ENCODE measurements at places on chromosomes 7 and 10.

DNA sequence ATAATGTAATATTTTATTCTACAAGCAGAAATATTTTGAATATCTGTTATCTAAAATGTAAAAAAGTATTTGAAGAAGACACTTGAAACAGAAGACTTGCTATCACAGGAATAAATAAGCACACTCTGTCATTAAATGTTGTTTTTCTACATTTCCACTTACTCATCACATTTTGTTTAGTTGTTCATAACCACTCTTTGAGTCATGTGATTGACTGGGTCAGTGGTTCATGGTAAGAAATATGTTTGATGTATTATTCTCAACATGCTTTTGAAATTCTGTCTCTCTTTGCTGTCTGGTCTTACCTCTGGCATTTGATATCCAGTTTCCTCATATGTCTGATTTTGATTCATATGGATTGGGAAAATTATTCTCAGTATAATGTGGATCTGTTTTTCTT is 171.8 kb downstream of the SUGCT start:
- DNase-seq: no peak

DNA sequence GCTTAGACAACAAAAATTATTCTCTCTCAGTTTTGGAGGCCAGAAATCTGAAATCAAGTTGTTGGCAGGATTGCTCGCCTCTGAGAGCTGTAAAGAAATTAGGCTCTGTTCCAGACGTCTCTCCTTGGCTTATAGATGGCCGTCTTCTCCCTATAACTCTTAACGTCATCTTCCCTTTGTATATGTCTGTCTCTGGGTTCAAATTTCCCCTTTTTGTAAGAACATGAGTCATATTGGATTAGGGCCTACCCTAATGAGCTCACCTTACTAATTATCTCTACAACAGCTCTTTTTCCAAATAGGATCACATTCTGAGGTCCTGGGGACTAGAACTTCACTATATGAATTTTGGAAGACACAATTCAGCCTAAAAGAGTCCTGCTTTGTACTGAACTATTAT is 22.4 kb downstream of the GALNTL5 start:
- no peak for DNase-seq

- no peak for DNase-seq
Observed at GRCh38 chr7:51069411-51070083, 247.1 kb downstream of the COBL start.

DNA sequence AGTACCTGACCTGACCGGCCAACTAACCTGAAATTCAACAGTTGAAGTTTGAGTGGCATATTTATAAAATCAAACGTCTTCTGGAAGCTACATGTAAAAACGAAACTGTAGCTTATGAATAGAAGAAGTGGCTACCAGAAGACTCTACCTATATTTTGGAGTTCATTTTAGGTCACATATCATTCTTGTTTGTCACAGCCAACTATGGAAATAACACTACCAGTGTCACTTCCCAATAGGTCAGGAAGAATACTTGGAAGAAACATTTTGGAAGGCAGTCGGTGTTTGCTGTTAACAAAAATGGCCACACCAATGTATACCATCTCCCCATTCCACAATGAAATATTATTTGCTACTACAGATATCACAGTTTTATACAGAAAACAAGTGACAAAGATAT is 12.6 kb downstream of the TWIST1 start:
- DNase-seq: no peak

DNA sequence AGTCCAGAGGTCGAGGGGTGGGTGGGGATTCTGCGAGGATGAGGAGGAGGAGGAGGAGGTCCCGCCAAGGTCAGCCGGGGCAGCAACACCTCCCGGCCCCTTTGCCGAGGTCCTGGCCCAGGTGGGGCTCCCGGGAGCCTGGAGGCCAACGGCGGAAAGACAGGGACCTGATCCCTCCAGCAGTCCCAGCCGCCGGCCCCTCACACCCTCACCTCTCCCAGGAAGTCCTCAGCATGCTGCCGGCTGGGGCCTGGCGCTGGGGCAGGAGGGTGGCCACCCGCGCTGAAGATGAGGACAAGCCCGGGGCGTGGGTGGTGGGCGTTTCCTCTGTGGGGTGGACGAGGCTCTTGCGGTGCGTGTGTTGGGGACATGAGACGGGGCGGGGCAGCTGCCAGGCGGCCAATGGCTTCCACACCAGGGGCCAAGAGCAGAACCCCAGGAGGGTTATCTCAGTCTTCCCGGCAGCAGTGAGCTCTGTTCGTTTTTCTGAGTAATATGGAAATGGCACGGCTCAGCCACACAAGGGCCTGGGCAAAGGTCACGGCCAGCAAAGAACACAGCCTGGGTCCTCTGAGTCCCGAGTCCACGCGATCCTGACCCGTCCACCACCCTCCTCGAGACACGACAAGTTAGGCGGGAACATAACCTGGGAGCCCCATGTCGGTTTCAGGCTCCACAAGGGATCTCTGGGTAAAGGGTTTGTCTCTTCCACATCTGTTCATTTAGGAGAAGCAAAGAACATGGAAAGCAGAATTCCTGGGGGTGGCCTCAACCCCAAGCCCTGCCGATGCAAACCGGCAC is 82.9 kb upstream of the PDGFA start:
- no peak for DNase-seq

- DNase-seq: no peak
Observed at GRCh38 chr7:76129836-76130235, 71.9 kb upstream of the SRRM3 start.

GRCh38 chr7:105444342-105444987 is 55.7 kb upstream of the SRPK2 start:
- no peak for DNase-seq

DNA sequence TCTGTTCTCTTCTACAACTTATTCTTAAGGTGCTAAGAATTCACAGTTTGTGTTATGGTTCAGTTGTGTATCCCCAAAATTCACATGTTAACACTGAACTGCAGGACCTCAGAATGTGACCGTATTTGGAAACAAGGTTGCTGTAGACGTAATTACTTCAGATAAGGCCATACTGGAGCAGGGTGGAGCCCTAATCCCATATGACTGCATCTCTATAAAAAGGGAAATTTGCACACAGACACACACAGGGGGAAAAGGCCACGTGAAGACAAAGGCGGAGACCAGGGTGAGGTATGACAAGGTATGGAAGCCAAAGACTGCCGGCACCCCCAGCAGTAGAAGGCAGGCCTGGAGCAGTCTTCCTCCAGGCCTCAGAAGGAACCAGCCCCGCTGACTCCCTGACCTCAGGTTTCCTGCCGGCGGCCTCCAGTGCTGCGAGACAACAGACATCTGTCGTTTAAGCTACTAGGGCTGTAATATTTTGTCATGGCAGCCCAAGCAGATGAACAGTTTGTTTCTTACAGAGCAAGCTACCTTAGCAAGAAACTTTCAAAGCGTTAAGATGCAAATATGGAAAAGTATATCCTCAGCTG is 98.7 kb downstream of the PROSER2 start:
- no peak for DNase-seq

GRCh38 chr10:58969576-58969975 is 206.9 kb upstream of the PHYHIPL start:
- DNase-seq: no peak

GRCh38 chr10:116084161-116084560 is 188.8 kb downstream of the GFRA1 start:
- DNase-seq: no peak

- DNase-seq: no peak
Observed at GRCh38 chr7:130201796-130202195, 3.4 kb downstream of the TMEM209 start.

- DNase-seq: no peak
Observed at GRCh38 chr7:15612205-15612604, 50.4 kb upstream of the AGMO start.

- DNase-seq: no peak
Observed at GRCh38 chr7:69699931-69700330, 101.7 kb downstream of the AUTS2 start.

- DNase-seq: no peak
Observed at GRCh38 chr10:95253686-95254085, 37.1 kb downstream of the PDLIM1 start.

- no peak for DNase-seq
Observed at GRCh38 chr7:142867398-142868187, 12.7 kb downstream of the EPHB6 start.

GRCh38 chr7:148921806-148922205 is 37.7 kb upstream of the EZH2 start:
- DNase-seq: no peak

DNA sequence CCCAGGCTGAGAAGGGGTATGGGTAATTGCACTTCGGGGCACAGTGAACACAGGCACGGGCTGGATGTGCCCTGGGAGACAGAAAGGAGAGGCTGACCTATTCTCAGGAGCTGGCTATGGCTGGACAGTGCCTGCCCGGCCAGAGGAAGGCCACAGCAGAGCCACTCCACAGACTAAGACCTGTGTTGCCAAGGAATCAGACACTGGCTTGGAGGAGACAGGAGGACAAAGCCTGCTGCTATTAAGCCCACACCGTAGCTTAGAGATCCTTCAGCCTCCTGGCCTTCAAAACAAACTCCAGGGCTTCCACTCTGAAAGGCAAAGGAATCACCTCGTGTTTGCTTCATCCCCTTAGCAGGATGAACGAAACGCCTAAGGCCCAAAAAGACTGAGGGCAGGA is 82.2 kb downstream of the ALOX5 start:
- no peak for DNase-seq

GRCh38 chr10:16439295-16439694 is 2.5 kb downstream of the PTER start:
- DNase-seq: no peak

DNA sequence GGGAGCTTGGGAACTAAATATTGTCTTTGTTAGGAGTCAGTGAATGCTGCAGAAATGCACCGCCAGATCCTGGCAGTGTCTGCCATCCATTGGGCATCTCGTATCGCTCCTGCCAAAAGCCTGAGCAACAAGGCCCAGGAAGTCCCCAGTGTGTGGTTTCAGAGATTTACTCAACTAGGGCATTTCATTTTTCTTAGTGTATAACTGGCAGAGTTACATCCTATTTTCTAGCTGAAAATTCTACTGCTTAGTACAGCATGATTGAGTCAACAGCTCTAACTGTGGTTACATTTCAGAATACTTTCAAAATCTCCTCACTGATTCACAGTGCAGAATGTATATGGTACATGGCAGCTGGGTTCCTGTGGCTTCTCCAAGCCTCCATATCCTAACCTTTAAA is 95.8 kb upstream of the CREB5 start:
- no peak for DNase-seq

GRCh38 chr7:93119191-93119905 is 1.6 kb upstream of the SAMD9 start:
- no peak for DNase-seq

- no peak for DNase-seq
Observed at GRCh38 chr10:70319183-70319582, 35.4 kb upstream of the NPFFR1 start.

DNA sequence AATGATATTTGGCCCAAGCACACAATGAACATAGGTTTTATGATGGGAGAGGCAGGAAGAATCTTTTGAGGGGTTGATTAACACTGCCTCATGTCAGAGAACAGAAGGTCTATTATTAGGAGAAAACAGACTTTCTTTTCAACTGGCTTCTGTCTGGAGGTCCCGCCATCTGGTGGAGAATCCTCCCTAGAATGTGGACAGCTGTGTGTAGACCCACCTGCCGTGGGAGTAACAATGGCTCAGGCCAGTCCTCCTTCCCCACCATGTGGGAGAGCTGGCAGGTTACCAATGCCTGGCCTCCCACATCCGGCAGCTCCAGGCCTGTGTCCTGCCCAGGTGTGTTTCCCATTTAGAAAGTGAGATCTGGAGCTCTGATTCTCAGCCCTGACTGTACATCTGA is 70.4 kb upstream of the AOAH start:
- DNase-seq: no peak

GRCh38 chr7:96273716-96274115 is 48.2 kb downstream of the SLC25A13 start:
- no peak for DNase-seq

DNA sequence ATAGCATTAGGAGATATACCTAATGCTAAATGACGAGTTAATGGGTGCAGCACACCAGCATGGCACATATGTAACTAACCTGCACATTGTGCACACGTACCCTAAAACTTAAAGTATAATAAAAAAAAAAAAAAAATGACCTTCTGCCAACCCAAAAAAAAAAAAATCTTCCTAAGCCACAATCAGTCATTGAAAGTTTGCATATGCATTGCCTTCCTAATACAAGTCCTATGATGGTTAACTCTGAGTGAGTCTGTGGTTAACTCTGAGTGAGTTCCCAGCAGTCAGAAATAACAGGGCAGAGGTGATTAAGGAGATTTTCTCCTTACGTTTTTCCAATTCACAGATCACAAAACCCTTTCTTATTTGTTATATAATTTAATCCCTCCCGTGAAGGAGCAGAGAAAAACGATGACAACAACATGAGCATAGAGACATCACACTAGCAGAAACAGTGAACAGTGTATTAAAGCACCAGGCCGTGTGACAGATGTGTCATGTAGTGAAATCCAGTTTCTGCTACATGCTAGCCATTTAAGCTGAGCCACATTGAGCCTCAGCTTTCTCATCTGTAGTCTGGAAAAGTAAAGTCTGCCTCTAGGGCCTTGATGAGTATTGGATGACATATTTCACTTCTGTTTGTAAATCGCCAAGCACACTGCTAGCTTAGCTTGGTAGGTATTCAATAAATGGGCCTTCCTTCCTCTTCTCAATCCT is 7.4 kb upstream of the RNF148 start:
- DNase-seq: no peak

- DNase-seq: no peak
Observed at GRCh38 chr10:7261351-7261750, 149.5 kb downstream of the SFMBT2 start.

DNA sequence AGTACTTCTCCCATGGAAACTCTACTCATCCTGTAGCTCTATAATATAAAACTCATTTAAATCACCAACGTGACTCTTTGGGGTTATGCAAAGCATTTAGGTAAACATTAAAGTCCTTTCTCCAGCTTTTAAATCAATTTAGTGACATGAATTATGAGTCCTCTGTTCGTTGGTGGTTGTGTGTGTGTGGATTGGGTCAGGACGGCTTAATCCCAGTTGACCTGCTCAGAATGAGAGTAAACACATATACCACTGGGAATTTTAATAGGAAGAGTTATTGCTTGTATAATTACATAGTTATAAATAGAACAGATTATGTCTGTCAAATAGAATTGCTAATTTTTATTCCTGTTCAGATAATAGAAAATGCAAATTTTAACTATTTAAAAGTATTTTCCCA is 30.7 kb upstream of the ADCY1 start:
- DNase-seq: no peak

GRCh38 chr10:86373828-86374227 is 7.2 kb upstream of the GRID1 start:
- DNase-seq: no peak

DNA sequence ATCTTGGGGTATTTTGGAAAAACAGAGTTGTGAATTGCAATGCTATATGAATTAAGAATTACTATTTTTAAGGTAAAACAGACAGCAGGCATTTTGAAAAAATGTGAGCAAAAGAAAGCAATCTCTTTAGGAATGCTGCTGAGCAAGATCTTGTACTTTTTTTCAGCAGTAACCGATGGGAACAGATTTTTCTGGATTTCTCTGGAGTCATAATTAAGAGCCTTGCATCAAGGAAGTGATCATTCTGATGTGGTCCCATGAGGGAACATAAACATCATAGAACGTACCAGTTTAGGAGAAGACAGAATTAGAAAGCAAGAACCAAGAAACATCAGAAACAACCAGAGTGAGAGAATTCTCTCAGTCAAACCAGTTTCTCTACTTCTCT is 157.0 kb upstream of the AGR3 start:
- no peak for DNase-seq
